ENCODE measurements at places on chromosomes 1 and 21.

DNA sequence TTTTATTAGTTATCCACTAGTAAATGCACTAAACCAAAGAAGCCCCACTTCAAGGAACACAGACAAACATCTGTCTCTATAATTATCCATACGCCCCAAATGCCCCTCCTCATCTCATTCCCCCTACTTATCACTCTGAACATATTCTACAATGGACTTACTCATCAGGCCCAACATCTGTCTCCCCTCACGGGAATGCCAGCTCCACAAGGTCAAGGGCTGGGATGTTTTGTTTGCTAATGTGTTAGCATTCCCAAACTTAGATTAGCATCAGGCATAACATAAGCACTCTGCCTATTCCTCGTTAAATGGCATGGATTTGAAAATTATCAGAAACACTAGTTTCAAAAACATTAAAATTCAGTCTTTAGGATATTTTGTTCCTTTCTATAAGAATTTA lies 279.5 kb downstream of the DSCAM start:
- no peaks in the 10 kb centered on the region for H3K27me3 ChIP-seq
- H3K4me1 ChIP-seq = no peaks in the 10 kb centered on the region
- no peak overlapping the region for H3K27ac ChIP-seq
- peak; percentile 58 for DNase-seq

GRCh38 chr1:178518894-178519293 lies 6.0 kb downstream of the TEX35 start:
- H3K36me3 ChIP-seq = no peaks in the 10 kb centered on the region
- H3K4me3 ChIP-seq = no peak overlapping the region
- DNase-seq = no peak
- H3K27ac ChIP-seq = no peak overlapping the region
- no peaks in the 10 kb centered on the region for H3K27me3 ChIP-seq
- H3K4me1 ChIP-seq = no peaks in the 10 kb centered on the region

DNA sequence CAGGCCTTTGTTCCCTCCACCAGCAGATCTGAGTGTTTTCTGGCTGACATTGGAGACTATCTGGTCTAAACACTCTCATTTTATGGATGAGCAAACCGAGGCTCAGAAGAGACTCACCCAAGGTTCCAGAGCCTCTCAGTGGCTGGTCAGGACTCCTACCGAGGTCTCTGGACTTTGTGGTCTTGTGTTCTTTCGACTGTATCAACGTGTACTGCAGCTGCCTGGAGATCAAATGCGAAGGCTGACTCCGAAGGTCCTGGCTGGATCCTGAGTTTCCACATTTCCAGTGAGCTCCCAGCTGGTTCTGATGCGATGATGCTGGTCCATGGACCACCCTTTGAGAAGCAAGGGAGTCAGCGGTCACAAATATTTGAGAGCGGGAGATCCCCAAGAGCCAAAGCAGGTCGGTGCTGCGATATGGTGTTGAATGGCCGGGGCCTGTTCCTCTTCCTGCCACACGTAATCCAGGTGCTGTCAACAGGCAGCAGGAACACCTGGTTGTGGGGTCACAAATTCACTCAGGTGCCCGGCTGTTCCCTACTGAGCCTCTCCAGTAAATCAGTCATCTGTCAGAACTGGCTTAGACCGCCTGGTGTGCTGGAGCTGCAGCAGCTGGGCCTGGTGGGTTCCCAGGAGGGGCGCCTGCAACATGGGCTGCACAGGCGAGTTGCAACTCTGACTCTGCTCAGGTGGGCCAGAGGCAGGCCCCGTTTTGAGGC lies 94.8 kb upstream of the USP24 start:
- peak overlapping the region; percentile 89 for H3K27ac ChIP-seq
- peaks cover 27% of the 10 kb centered on the region for H3K4me1 ChIP-seq
- no peaks in the 10 kb centered on the region for H3K27me3 ChIP-seq
- no peak overlapping the region for H3K4me3 ChIP-seq
- H3K36me3 ChIP-seq = no peaks in the 10 kb centered on the region

GRCh38 chr1:63320022-63320721 lies 2.2 kb upstream of the FOXD3 start:
- no peak overlapping the region for H3K27ac ChIP-seq
- no peaks in the 10 kb centered on the region for H3K36me3 ChIP-seq
- peak; percentile 78 for DNase-seq
- peaks cover 98% of the 10 kb centered on the region for H3K27me3 ChIP-seq
- H3K4me1 ChIP-seq = peaks cover 2% of the 10 kb centered on the region

- H3K36me3 ChIP-seq = no peaks in the 10 kb centered on the region
- no peak overlapping the region for H3K27ac ChIP-seq
- no peak overlapping the region for H3K4me3 ChIP-seq
- DNase-seq = no peak
- H3K4me1 ChIP-seq = no peaks in the 10 kb centered on the region
These were observed 100.8 kb downstream of the PBX1 start for GRCh38 chr1:164659621-164660411.

- no peak overlapping the region for H3K4me3 ChIP-seq
- H3K27ac ChIP-seq = peak overlapping the region; percentile 56
- H3K27me3 ChIP-seq = no peaks in the 10 kb centered on the region
- peaks cover 94% of the 10 kb centered on the region for H3K36me3 ChIP-seq
- DNase-seq = no peak
- H3K4me1 ChIP-seq = peaks cover 24% of the 10 kb centered on the region
These were observed 96.9 kb downstream of the SMYD2 start for GRCh38 chr1:214377886-214378285.

DNA sequence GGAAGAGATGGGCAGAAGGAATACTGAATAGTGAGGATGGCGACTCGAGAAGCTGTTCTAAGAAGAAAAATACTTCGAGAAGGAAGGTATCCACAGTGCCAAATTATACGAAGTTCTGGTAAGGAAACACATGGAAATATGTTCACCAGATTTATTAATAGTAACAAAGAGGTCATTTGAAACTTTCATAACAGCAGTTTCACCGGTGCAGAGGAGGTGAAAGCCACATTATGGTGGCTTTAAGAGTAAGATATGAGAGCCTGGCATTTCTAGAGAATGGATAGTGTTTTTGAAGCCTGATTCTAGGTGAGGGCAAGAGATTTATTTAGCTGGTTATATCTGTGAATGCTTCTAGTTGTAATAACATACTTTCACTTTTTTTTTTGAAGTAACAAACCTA lies 56.2 kb downstream of the DPYD start:
- no peaks in the 10 kb centered on the region for H3K36me3 ChIP-seq
- no peaks in the 10 kb centered on the region for H3K27me3 ChIP-seq
- no peak for DNase-seq

DNA sequence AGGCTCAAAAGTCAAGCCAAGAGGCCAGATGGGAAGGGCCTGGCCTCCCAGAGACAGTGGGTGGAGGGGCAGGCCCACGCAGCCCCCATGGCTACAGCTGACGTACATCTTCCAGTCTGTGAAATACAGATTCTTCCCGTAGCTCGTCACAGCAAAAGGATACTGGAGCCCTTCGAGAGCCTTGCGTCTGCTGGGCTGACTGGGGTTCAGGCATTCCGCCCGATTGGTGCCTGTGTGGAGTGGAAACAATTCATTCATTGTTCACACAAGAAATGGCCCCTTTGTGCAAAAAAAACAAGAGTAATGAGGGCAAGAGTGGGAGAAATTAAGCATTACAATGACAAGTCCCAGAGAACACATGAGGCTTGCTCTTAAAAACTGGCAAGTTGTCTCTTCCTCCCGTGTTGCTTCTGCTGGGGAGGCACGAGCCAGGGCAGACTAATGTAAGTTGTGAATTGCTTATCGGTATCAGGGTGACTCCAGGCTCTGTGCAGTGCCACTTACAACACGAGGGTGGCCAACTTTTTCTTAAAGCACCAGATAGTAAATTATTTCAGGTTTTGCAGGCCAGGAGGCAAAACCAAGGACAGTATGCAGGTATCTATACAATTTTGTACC lies 85.1 kb downstream of the NID1 start:
- DNase-seq = no peak
- H3K36me3 ChIP-seq = peaks cover 20% of the 10 kb centered on the region
- H3K27ac ChIP-seq = no peak overlapping the region
- H3K4me1 ChIP-seq = peaks cover 21% of the 10 kb centered on the region

- DNase-seq = no peak
- no peak overlapping the region for H3K4me3 ChIP-seq
- H3K4me1 ChIP-seq = no peaks in the 10 kb centered on the region
- no peaks in the 10 kb centered on the region for H3K27me3 ChIP-seq
- no peak overlapping the region for H3K27ac ChIP-seq
- H3K36me3 ChIP-seq = no peaks in the 10 kb centered on the region
These were observed 119.4 kb upstream of the CXADR start for GRCh38 chr21:17393413-17393812.
